ENCODE measurements at places on chromosomes 6 and 20. TPM values are rescaled to one million over a fixed set of nuclear protein-coding genes. Genes with fewer than 3 reads are reported as not detected.

- DNase-seq = no peak
Observed at GRCh38 chr20:12252793-12253192, 335.1 kb downstream of the BTBD3 start.

GRCh38 chr20:44924541-44924940, 14.7 kb downstream of the PABPC1L start:
- no peak for DNase-seq

- no peak for DNase-seq
Observed at GRCh38 chr20:40680161-40680959, 8.7 kb downstream of the MAFB start.

- DNase-seq = no peak
Observed at GRCh38 chr20:24694157-24694726, 224.8 kb downstream of the SYNDIG1 start.

- no peak for DNase-seq
Observed at GRCh38 chr6:36722365-36722764, 24.7 kb downstream of the RAB44 start.

The LTV1 gene
- 12.7 TPM for total RNA-seq

Data from right cardiac atrium (tissue), 5 donors.